NCI-H1105 treated with DMSO at 0.1 percent for 48 hours (cell line): ENCODE measurements at places on chromosomes 3 and 15.

DNA sequence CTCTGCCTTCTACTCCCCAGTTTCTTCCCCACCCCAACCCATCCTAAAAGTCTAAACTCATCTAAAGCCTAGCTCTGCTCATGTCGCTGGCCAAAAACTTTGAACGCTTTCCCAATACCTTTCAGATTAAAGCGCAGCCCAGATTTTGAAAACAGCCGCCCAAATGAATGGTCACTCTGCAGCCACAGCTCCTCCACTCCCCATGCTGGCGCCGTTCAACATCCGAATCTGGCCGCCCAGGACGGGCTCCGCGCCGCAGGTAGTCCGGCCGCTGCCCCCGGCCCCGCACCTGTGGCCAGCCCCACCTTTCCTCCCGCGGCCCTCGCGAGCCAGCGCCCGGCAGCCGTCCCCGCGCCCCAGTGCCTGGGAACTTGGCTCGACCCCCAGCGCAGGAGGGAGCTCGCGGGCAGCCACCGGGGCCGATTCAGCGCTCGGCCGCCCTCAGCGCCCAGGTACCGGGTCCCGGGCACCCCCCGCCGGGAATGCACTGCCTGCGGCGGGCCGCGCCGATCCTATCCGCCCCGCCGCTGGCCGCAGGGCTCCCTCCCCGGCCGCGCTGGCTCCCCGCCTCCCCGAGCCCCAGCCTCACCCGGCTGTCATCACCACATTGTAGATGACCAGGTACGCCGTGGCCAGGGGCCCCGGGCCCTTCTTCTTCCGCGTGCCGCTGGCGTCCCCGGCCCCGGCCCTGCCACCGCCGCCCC is 417 bp downstream of the HACD2 start:
- peak; percentile 67 for DNase-seq

- no peak for DNase-seq
Measured at GRCh38 chr15:82972990-82973389, 13.0 kb upstream of the RAMAC start.

DNA sequence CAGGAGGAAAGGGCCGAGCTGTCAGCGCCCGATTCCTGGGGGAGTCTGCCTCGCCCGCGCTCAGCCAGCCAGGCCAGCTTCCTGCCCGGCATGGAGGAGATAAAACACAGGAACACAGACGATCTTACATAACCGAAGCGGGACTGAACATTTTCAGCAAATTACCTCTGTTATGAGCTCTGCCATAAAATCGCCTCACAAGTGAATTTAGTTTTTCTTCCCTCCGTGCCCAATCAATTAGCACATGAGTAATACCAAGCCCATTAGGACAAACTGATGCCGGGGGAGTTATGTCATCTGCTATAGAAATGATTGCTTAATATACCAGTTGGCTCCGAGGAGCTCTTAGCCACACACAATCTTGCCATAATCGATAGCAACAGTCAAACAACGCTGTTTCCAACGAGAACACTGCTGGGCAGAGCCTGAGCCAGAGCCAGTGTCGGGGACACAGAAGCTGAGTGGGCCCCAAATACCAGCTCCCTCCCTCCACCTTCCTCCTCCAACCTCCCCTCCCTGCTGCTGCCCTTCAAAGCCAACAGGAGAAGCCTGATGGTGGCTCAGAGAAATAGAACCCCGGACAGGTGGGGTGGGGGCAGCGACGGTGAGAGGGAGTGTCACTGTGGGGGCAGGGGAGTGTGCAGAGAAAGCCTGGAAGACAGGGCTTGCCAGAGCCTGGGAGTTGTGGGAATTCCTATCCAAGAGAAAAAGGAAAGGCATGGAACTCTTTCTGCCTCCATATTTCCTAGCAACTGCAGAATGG is 279.4 kb upstream of the TLE3 start:
- peak; percentile 52 for DNase-seq

DNA sequence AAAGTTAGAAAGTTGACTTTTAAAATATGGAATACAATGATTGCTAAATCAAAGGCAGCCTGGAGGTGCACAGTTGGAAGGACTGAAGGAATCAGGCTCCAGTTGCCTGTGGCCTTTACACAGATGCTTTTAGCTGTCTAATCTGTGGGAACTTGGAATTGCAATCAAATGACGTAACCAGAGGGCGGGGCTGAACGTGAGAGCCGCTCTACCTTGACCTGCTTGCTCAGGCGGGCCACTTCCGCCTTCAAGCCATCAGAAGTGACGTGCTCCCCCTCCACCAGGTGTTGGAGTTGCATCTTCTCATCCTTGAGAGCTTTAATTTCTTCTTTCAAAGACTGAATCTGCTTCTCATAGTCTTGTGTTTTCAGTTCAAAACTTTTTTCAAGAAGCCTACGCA is 37.7 kb upstream of the GNB5 start:
- no peak for DNase-seq

GRCh38 chr15:98933406-98933805 is 74.2 kb downstream of the PGPEP1L start:
- DNase-seq: no peak

- no peak for DNase-seq
Measured at GRCh38 chr3:32857921-32858320, 40.1 kb downstream of the TRIM71 start.
